H9 (cell line): ENCODE measurements at places on chromosomes 6 and 20. TPM values are rescaled to one million over a fixed set of nuclear protein-coding genes. Genes with fewer than 3 reads are reported as not detected.

DNA sequence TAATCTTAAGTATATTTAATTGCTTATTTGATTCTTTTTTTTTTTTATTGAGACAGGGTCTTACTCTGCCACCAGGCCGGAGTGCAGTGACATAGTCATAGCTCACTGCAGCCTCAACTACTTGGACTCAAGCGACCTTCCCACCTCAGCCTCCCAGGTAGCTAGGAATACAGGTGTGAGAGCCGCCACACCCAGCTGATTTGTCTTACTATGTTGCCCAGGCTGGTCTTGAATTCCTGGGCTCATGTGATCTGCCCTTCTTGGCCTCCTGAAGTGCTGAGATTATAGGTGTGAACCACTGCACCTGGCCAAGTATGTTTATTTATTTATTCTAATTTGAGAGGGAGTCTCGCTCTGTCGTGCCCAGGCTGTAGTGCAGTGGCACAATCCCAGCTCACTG is 38.2 kb downstream of the PTPN1 start:
- no peak overlapping the region for H3K4me3 ChIP-seq
- no peaks in the 10 kb centered on the region for H3K27me3 ChIP-seq
- no peaks in the 10 kb centered on the region for H3K36me3 ChIP-seq
- H3K4me1 ChIP-seq = no peaks in the 10 kb centered on the region
- no peak overlapping the region for H3K27ac ChIP-seq
- no peak for DNase-seq

- no peak overlapping the region for H3K27ac ChIP-seq
- H3K4me1 ChIP-seq = no peaks in the 10 kb centered on the region
- no peaks in the 10 kb centered on the region for H3K27me3 ChIP-seq
- no peak overlapping the region for H3K4me3 ChIP-seq
- DNase-seq = no peak
Measured at GRCh38 chr6:149267072-149267471, 50.4 kb upstream of the TAB2 start.

- no peaks in the 10 kb centered on the region for H3K27me3 ChIP-seq
- H3K4me1 ChIP-seq = 0 out of 2 replicates have a peak, but pooled peaks cover 2% of the 10 kb centered on the region
- H3K36me3 ChIP-seq = peaks cover 7% of the 10 kb centered on the region
- DNase-seq = no peak
- H3K4me3 ChIP-seq = no peak overlapping the region
Measured at GRCh38 chr6:161237176-161237575, 36.7 kb downstream of the AGPAT4 start.

Gene ROMO1
- 204 and 207 TPM in 2 replicates for total RNA-seq
